ENCODE measurements at places on chromosomes 6 and 20.

DNA sequence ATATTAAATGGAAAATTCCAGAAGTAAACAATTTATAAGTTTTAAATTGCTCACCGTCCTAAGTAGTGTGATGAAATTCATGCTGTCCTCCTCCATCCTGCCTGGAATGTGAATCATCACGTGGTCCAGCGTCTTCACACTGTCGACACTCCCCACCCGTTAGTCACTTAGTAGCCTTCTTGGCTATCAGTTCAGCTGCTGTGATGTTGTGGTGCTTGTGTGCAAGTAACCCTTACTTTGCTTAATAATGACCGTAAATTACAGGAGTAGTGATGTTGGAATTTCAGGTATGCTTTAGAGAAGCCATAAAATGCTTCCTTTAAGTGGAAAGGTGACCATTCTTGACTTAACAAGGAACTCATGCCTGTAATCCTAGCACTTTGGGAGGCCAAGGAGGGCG lies 25.2 kb downstream of the RIOK1 start:
- no peak for DNase-seq

GRCh38 chr20:2005831-2006426 lies 12.1 kb upstream of the PDYN start:
- DNase-seq = no peak

GRCh38 chr6:107743311-107743710 lies 80.8 kb downstream of the SCML4 start:
- DNase-seq = no peak

DNA sequence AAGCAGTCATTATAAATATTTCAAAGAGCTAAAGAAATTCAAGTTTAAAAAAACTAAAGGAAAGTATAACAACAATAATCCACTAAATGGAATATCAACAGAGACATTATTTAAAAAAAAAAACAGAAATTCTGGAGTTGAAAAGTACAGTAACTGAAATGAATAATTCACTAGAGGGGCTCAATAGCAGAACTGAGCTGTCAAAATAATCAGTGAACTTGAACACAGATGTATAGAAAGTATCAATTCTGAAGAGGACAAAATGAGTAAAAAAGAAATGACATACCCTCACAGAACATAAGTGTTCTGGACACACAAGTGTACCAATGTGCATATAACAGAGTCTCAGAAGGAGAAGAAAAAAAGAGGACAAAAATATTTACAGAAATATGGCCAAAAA lies 191.6 kb upstream of the RUNX2 start:
- no peak for DNase-seq

GRCh38 chr20:50879649-50880550 lies 51.3 kb downstream of the ADNP start:
- DNase-seq = no peak

DNA sequence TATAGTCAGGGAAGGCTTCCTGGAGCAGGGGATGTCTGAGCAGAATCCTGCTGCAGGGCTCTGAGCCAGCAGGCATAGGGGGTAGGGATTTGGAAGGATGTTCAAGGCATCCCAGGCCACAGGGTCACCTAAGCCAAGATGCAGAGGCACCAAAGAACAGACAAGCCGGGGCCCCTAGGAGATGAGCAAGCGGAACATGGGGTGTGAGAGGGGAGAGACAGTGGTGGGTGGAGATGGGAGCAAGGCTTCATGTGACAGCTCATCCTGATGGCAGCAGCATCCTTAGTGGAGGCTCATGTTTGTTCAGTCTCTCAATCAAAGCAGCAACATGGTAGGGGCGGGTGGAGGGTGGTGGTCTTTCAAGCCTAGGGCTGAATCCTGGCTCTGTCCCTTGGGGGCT lies 29.8 kb upstream of the TCP11 start:
- no peak for DNase-seq

DNA sequence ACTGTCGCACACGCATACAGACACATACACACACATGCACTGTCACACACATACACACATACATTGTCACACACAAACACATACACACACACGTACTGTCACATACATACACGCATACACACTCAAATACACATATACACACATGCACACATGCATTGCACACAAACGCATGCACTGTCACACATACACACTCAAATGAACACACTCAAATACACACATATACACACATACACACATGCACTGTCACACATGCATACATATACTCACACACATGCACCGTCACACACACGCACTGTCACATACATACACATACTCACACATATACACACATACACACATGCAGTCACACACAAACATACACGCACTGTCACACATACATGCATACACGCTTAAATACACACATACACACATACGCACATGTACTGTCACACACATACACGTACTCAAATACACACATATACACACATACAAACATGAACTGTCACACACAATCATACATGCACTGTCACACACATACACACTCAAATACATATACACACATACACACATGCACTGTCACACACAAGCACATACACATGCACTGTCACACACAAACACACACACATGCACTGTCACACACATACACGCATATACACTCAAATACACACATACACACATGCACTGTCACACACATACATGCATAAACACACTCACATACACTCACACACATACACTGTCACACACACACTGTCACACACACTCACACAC lies 548.6 kb upstream of the BTBD3 start:
- no peak for DNase-seq

DNA sequence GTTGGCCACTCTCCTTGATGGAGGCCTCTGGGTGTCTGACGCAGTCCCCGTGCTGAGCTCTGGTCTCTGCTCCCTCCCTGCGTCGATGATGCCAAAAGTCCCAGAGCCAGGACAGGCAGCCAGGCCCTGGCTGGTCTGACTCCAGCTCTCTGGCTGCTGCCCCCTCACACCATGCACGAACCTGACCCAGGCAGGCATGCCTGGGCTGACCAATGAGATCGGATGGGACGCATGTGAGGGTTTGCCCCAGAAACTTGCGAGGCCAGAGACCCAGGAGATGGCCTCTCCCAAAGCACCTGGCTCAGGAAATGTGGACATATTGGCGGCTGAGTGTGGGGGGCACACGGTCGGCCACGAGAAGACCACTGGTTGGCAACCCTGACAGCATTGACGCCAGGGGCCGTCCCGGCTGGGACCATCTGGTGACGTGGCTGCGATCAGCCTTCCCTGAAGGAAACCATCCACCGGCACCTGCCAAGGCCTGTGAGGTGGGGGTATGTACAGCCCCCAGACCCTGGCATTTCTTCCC lies 51.2 kb upstream of the FRMD1 start:
- no peak for DNase-seq

GRCh38 chr6:170269151-170269845 lies 21.6 kb downstream of the DLL1 start:
- no peak for DNase-seq

DNA sequence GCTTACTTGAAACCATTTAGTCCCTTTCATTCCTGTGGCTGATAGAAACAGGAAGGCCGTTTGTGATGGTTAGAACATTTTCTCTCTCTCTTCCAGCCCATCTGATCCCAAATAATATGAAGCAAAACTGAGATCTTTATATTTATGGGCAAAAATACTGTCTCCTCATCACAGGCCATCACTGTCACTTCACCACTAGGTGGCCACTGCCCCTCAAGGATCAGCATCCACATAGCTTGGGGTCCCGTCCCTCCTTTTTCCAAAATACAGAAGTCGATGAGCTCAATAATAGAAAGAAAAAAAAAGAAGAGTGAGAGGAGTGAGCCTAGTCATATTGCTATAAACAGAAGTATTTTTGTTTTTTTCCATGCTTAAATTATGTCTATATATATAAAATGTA lies 46.4 kb upstream of the LAMP5 start:
- DNase-seq = no peak

DNA sequence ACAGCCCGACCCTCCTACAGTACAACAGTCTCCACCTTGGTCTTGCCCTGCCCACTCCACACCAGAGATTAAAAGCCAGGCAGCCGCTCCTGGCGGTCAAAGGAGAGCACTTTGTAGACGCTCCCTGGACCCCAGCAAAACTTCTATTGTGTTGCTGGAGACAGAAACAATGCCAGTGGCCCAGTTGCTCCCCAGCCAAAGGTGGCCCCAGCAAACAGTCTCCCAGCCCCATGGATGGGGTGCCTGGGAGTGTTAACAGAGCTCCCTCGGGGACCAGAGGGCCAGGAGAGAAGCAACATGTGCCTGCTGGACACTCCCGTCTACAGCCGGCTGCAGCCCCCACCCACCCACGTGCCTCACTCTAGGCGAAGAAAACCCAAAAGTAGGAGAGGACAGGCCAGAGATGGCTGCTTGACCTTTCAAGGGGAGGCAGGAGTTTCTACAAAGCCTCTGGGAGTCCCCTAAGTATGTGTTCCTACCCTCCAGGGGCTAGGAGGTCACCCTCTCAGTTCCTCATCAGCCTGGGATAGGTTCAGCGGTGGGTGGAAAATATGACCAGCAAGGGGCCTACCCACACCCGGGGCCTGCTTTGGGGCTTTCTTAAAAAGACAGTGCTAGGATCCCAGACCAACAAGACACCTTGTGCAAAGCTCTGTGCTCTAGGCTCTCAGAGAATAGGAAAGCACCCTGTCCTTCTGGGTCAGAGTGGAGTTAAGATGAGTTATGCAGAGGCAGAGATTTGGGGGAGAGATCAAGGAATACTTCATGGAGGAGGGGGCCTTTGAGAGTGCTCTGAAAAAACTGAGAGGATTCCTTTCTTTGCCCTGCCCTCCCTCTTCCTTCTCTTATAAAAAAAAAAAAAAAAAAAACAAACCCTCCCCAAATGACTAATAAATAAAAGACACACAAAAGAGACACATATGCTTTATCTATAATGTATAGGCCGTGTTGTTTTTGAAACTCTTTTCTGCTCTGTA lies 19.0 kb upstream of the PREX1 start:
- DNase-seq = peak; percentile 63

DNA sequence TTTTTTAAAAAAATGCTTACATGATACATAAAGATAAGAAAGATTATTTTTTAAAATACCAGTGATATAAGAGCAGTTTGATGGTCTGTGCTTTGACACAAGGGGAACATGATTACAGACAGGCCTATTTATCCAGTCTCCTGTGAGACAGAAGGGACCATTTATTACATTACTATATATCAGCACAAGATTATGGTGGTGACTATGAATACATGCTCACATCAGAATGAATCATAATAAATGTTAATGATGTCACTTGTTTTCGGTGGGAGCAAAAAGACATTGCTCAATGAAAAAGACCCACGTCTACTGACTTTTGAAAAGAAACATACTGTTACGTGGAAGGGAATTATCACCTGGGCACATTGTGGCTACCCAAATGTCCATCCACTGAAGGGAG lies 455.1 kb downstream of the CDC5L start:
- DNase-seq = no peak

DNA sequence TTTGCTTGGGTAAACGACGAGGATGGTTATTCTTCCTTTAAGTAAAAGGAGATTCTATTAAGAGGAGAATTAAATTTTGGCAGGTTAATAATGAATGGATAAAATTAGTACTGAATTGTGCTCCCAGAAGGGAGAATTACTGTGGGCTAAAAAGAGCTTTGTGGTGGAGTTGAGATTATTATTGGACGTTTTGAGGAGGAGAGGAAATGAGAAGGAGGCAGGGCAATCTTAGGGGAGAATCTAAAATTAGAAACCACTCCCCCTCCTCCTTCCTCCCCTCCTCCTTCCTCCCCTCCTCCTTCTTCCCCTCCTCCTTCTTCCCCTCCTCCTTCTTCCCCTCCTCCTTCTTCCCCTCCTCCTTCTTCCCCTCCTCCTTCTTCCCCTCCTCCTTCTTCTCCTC lies 331.8 kb downstream of the PRL start:
- DNase-seq = no peak

- DNase-seq = no peak
Observed at GRCh38 chr20:37984018-37984785, 49.1 kb downstream of the TTI1 start.

- no peak for DNase-seq
Observed at GRCh38 chr20:37669062-37669772, 24.6 kb upstream of the CTNNBL1 start.

DNA sequence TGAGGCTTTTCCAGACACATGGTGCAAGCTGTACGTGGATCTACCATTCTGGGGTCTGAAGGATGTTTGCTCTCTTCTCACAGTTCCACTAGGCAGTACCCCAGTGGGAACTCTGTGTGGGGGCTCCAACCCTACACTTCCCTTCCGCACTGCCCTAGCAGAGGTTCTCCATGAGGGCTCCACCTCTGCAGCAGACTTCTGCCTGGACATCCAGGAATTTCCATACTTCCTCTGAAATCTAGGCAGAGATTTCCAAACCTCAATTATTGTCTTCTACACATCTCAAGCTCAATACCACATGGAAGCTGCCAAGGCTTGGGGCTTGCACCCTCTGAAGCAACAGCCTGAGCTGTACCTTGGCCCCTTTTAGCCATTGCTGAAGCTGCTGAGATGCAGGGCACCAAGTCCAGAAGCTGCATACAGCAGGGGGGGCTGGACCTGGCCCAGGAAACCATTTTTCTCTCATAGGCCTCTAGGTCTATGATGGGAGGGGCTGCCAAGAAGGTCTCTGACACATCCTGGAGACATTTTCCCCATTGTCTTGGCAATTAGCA lies 11.6 kb downstream of the PDSS2 start:
- no peak for DNase-seq

DNA sequence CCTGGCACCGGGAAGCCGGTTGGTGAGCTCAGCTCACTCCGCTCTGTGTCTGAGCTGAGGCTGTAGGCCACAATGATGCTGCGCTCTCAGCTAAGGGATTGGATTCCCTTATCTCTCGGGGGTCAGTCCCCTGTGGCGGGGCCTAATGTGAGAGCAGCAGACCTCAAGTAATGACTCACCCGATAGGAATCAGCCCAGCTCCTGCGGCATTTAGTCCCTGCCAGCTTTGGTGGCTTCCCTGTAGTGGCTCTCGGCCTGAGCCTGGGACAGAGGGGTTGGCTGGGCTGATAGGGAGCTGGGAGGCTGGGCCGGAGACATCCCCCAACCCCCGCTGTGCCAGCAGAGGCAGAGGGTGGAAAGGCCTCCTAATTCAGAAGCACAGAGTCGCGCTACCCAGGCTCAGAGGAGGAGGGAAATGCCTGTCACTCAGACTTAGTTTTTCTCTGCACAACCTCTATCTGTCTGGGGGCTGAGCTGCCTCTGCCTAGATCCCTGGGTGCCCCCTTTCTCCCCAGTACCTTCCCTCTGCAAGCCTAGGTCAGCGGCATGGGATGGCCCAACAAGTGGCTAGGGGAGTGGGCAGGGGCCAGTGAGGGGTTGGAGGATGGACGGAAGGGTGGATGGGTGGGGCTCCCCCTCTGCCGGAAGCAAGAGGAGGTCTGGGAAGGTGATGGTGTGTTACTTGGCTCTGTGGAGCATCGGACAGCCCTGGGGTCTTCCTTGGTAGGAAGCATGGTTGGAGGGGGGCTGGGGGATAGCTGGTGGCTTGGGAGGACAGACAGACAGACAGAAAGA lies 92.2 kb downstream of the CDH22 start:
- no peak for DNase-seq

DNA sequence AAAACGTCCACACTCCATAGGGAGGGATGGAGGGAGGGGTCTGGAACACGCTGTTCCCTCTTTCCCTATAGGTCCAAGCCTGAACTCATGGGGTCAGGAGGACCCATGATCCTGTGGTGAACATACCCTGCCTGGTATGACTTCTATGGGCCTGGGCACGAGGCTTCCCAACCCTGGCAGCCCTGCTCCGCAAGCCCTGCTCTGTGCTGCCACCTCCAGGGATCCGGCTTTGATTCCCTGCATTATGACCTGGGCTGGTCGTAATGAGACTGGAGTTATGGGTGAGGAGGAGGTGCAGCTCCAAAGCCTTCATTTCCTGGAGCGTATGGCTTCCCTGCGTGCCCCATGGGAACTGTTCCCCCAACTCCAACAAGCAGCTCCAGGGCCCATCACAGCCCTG lies 54.9 kb downstream of the CDH22 start:
- DNase-seq = no peak

- DNase-seq = no peak
Observed at GRCh38 chr6:85580118-85580877, 13.4 kb downstream of the SNX14 start.

All from GM12892 (cell line).